ENCODE measurements at places on chromosomes 1 and 21.

DNA sequence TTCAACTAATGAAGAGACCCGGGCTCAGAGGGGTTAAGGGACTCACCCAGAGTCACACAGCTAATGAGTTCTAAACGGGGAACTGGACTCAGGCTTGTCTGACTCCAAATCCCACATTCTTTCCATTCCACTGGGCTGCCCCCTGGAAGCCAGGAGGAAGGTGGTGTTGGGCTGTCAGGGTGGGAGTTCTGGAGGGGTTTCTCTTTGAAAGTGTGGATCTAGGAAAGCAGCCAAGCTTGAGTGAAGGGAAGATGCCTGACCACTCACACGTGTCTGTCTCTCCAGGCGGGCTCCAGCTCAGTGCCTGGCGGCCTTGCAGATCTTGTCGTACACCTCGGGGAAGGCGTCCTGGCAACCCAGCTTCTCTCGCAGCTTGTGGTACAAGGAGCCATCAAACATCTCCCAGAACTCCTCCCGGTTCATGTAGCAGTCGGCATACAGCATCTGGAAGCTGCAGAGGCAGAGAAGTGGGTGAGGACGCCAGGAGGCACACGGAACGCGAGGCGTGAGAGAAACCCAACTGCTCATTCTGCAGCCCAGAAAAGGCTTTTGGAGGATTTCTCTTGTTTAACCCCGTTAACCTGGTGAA, 35.0 kb downstream of the DHCR24 start:
- DNase-seq: no peak

GRCh38 chr1:29264773-29265389, 28.6 kb downstream of the PTPRU start:
- DNase-seq: no peak

DNA sequence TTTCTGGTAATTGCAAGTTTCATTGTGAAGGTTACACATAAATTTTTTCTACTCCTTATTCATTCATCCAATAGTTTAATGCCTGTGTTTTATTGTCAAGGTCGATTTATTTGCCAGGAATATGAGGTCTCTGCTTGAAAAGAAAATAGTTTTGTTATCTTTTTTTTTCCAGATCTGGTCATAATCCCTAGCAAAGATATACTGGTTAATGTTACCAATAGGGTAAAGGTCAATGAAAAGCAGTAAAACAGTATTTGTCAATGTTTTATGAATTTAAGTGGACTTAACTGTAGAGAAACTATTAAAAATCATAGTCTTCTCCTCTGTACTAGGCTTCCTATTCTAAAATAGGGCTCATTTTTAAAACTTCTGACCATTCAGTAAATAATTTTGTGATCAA, 8.1 kb upstream of the FMO3 start:
- no peak for DNase-seq

- DNase-seq: no peak
Measured at GRCh38 chr1:27336756-27337155, 5.1 kb upstream of the SYTL1 start.

DNA sequence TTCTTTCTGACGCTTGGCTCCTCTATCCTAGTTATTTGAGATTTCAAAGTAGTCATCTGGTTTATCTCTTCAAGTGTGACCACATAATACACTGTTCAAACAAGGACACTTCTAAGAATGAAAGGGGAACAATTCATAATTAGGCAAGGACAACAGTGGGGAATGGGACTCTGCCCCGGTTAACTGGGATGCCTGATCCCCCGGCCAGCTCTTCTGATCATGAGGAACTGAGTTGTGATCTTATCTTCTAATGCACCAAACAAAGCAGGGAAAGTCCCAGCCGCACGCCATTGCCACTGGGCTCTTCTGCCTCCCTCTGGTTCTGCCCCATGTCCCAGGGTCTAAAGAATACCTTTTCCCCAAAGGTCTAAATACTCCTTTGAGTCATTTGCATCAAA, 158.2 kb upstream of the IRF2BP2 start:
- no peak for DNase-seq

GRCh38 chr1:67355745-67356424, 48.2 kb downstream of the IL12RB2 start:
- DNase-seq: no peak

GRCh38 chr1:54158071-54158470, 5.3 kb upstream of the CDCP2 start:
- DNase-seq: no peak

DNA sequence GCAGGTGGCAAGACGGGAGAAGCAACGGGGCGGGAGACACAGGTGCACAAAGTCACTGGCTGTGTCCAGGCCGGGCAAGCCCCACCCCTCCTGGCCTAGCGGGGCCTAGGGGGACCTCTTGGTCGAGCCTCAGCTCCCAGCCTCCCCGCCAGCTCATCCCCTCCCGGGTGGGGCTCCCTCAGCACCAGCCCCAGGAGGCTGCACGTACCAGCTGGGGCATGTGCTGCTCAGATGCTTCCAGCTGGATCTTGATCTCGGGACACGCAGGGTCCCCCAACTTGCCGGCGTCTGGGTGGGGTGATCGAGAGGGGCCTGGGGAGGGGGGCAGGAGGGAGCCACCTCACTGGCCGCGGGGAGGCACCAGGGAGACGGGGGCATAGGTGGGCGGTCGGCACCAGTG, 71.4 kb downstream of the RAP1GAP start:
- DNase-seq: no peak

DNA sequence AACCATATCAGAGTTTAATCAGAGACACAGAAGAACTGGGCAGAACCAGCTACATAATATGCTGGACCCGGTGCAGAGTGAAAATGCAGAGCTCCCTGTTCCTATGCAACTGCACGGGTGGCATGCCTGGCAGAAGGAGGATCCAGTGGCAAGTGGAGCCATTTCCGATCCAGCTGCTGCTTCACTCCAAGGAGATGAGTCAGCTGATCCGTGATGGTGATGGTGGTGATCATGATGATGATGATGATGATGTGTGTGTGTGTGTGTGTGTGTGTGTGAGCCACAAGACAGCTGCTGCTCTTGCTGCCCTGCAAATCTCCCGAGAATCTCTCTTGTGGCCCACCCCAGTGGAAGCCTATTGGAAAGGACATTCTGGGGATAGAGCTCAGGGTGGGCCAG, 133.0 kb downstream of the URB2 start:
- DNase-seq: no peak

- DNase-seq: no peak
Measured at GRCh38 chr1:59107516-59107915, 189.4 kb upstream of the FGGY start.

DNA sequence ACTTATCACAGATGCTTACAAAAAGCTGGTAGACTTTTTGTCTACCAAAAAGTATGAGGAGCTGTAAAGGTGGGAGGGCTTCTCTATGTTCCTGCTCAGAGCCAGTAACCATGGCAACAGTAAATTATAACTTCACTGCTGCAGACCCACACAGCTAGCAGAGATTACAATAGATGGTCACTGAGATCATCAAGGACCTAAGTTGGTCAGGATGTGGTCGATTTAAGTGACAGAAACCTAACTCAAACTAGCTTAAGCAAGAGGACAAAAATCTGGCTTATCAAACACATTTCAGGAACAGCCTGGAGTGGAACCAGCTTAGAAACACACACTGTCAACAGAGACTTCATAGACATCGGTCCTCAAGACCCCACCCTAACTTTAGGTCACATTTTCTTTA, 113.4 kb upstream of the ATP1A1 start:
- no peak for DNase-seq

DNA sequence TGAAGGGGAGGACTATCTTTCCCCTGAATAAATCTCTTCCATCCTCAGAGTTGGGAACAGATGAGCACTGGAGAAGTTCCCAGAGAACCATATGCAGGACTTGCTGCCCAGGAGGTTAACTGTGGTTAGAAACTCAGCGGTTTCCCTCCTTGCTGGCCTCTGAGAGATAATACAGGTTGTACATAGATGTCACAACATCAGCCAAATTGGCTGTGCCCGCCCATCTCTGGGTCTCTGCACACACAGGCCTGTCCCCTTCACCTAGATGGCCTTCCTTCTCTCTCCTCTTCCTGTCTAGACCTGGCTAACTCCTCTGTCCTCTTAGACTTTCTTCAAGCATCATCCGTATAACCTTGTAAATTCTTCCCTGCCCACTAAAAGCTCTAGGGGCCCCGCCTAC, 5.7 kb downstream of the RGS5 start:
- DNase-seq: no peak

GRCh38 chr1:1680031-1680911, 12.3 kb downstream of the SLC35E2B start:
- no peak for DNase-seq

- DNase-seq: no peak
Measured at GRCh38 chr1:178645808-178646200, 79.2 kb upstream of the RALGPS2 start.

DNA sequence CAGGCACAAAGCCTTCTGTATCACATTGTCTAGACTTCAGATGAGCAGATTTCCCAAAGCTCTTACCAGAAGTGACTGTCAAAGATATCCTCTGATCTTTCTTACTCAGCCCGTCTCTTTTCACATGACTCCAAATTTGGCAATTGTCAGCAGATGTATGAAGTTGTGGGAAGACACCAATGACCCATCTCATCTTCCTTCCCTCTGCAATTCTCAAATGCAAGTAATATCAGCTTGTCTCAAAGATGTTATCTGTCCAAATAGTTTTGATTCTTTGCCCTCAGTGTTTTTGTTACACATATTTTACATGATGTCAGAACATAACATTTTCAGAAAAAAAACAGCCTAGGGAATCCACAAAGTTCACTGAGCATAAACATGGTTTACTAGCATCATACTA, 45.1 kb upstream of the RGS2 start:
- no peak for DNase-seq
